Umbilical cord (tissue), 2 donors: ENCODE measurements at places on chromosomes 2 and 18. TPM values are rescaled to one million over a fixed set of nuclear protein-coding genes. Genes with fewer than 3 reads are reported as not detected.

DNA sequence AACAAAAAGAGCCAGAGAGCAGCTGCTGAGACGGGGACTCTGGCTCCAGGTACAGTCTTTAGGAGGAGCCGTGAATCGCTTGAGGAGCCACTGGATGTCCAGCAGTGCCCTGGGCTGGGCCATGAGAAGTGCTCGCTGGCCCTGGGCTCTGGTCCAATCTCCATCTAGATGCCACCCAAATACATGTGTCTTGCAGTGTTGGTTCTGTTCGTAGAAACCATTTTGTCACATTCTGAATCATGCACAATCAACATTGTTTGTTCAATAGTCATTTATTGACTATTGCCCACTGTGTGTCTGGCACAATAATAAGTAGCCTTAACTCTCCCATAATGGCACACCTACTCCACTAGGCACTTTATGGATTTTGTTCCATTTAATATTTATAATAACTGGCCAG, 26.1 kb downstream of the TYMS start:
- DNase-seq: no peak

DNA sequence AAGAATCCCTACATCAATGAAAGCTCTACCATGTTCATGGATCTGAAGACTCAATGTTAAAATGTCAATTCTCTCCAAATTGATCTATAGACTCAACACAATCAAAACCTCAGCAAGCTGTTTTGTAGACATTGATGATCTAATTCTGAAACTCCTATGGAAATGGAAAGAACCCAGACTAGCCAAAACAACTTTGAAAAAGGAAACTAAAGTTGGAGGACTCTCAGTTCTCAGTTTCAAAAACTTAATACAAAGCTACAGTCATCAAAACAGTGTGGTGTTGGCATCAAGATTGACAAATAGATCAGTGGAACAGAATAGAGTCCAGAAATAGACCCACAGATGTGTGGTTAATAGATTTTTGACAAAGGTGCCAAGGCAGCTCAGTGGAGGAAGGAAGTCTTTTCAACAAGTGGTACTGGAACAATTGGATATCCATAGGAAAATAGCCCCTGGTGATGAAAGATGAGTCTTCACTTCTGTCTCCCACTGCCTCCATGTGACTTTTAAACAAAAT, 30.4 kb downstream of the LBH start:
- DNase-seq: no peak

GRCh38 chr2:164717000-164717803, 95.9 kb upstream of the GRB14 start:
- DNase-seq: peak; percentile 40

GRCh38 chr2:32377928-32378327, 21.1 kb downstream of the BIRC6 start:
- DNase-seq: no peak

DNA sequence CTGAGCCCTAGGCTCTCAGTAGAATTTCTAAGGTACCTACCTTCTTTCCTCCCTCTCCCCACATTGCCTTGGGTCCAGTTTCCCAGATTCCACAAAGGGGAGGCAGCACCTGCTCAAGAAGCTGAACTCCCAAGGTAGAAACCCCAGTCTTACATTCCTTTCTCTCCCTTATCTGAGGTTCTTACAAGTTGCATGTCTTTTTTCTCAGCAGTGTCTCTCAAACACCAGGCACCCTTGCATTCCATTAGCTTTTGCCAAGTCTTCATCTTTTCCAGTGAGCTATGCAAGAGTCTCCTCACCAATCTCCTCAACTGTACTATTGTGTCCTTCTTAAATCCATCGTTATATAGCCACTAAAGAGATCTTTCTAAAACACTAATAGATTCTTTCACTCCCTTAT, 4.1 kb upstream of the NT5C1B start:
- DNase-seq: no peak

- DNase-seq: no peak
These were observed 31.3 kb downstream of the KIAA2012 start for GRCh38 chr2:202104286-202104870.

DNA sequence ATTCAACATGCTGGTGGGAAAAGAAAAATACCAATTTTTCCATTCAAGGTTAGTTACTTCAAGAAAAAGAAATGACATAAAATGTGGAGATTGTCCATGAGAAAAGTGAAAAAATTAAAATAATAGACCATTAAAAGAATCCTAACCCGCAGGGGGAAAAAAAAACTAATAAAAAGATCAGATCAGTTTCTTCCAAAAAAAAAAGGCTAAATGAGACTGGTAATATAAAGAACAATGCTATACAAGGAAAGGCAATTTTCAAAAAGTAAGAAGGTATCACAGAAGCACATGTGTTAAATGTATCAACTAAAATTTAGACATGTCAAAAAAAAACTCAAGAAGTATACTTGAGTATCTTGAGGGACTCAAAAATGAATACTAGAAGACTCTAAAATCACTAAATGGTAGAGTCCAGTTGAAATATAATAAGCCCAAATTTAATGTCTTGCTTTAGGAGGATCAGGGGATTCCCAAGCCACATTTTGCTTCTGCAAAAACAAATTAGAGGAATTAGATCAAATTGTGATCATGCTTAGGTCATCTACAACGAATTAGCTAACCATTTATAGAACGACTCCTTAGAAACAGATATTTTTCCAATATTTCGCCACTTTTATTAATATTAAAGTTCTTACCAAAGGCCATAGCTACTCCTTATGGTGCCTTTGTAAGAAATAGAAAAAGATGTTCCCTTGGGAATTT, 35.8 kb upstream of the GLS start:
- no peak for DNase-seq

- DNase-seq: no peak
These were observed 25.5 kb downstream of the RNF149 start for GRCh38 chr2:101282980-101283379.

- DNase-seq: no peak
These were observed 9.4 kb downstream of the COPS9 start for GRCh38 chr2:240126731-240127130.

GRCh38 chr2:173896755-173897154, 68.4 kb downstream of the SP3 start:
- DNase-seq: no peak

GRCh38 chr2:161124201-161124600, 36.0 kb upstream of the TANK start:
- DNase-seq: no peak

- no peak for DNase-seq
These were observed 18.5 kb upstream of the TMEM178A start for GRCh38 chr2:39647104-39647765.

- DNase-seq: no peak
These were observed 114.2 kb downstream of the PTPRM start for GRCh38 chr18:7681298-7681697.

DNA sequence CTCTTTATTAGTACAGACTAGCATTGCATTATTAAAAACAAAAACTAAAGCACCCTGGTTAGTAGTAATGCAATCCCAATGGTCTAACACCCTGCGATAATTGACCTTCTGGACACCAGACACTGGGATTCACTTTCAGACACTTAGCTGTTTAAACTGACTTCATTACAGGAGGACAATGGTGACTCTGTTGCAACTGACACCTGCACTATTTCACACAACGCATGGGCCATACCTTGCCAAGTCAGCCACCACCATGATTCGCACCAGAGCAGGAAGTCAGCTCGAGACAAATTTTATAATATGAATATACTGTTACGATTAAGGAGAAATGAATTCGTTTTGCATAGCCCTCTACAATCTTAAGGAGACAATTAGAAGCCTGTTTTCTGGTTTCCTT, 150.7 kb downstream of the MEIS1 start:
- DNase-seq: no peak

Gene KLHL41
- 0.72 TPM for total RNA-seq

Gene DPP10
- total RNA-seq: 34.2 TPM

Gene CIB4
- not detected for total RNA-seq

Gene ZAP70
- total RNA-seq: 3.4 TPM

Gene VIL1
- 2.4 TPM for total RNA-seq

Gene IL1RN
- total RNA-seq: 1.2 TPM

Gene GKN2
- 0.96 TPM for total RNA-seq
